Endodermal cell (in vitro differentiated cells): ENCODE measurements at places on chromosomes 3 and 15. TPM values are rescaled to one million over a fixed set of nuclear protein-coding genes. Genes with fewer than 3 reads are reported as not detected.

DNA sequence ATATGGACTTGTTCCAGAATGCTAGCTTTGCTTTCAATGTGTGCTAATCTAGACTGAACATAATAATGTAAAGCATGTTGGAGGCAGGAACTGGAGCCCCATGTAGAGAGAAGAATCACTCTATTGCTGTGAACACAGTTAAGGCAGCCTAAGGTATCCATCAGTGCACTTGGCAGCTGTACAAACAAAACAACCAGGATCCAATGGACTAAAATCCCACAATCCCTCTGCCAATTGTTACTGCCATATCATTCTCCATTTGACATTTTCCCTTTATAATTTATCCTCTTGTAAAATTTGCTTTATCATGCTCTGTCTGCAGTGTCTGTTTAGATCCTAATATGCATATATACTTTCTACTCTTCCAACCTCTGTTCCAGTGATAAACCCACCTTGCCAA lies 756.8 kb upstream of the LMCD1 start:
- no peaks in the 10 kb centered on the region for H3K36me3 ChIP-seq
- no peaks in the 10 kb centered on the region for H3K4me1 ChIP-seq
- no peaks in the 10 kb centered on the region for H3K27me3 ChIP-seq
- no peak overlapping the region for H3K27ac ChIP-seq
- no peak for DNase-seq

GRCh38 chr3:71252466-71252865 lies 331.1 kb downstream of the FOXP1 start:
- no peak overlapping the region for H3K4me3 ChIP-seq
- no peak for DNase-seq
- no peaks in the 10 kb centered on the region for H3K27me3 ChIP-seq
- H3K27ac ChIP-seq = no peak overlapping the region

DNA sequence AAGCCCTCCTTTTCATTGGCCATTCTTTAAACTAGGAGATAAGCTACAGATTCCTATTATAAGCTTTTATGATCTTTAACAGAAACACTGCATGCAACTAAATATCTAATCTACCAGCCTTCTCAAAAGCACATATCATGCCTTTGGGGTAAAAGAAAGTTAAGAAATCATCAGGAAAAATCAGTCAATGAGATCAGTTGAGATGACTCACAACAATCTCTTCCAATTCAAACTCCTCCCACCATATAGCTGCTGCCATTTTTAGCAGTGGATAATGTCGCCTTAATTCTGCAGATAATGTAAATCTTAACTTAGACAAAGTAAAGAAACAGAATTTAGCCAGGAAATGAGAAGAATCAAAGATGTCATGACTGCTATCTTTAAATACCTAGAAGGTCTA lies 135.2 kb upstream of the BCL6 start:
- H3K4me1 ChIP-seq = no peaks in the 10 kb centered on the region
- H3K4me3 ChIP-seq = no peak overlapping the region
- no peaks in the 10 kb centered on the region for H3K36me3 ChIP-seq
- H3K27ac ChIP-seq = no peak overlapping the region
- no peak for DNase-seq

DNA sequence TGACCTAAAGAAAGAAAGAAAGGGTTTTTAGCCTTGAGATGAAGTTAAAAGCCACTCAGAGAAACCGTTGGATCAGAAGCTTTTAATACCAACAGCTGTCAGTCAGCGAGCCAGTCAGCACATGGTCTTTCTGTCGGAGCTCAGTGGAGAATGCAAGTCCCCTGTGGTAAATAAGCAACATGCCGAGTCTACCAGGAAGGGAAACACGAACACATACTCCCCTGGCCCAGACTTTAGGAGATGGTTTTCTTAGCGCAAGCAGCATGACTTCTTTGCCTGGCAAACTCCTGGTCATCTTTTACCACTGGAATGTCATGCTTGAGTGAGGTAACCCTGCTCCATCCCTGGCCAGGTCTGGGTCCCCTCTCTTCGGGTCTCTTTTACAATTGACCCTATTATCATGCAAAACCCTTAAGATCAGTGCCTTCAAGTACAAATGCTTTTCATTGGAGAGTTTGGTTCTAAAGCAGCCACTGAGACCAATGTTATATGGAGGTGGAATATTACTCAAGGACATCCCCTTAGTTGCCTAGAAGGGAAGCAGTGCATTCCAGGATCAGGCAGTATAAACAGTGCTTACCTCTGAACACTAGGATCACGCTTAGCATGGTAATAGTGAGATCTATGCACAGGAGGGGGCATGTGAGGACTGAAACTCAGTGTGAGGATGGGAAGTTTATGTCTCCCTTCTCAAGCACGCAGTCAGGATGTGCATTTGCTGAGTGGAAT lies 28.2 kb downstream of the SLCO3A1 start:
- no peaks in the 10 kb centered on the region for H3K4me1 ChIP-seq
- no peak overlapping the region for H3K27ac ChIP-seq
- H3K27me3 ChIP-seq = no peaks in the 10 kb centered on the region
- no peak overlapping the region for H3K4me3 ChIP-seq
- DNase-seq = peak; percentile 54
- no peaks in the 10 kb centered on the region for H3K36me3 ChIP-seq

- H3K36me3 ChIP-seq = peaks cover 10% of the 10 kb centered on the region
- H3K4me3 ChIP-seq = no peak overlapping the region
- H3K4me1 ChIP-seq = no peaks in the 10 kb centered on the region
- peak; percentile 61 for DNase-seq
- H3K27ac ChIP-seq = no peak overlapping the region
Observed at GRCh38 chr3:101383156-101383575, 62.8 kb upstream of the IMPG2 start.

DNA sequence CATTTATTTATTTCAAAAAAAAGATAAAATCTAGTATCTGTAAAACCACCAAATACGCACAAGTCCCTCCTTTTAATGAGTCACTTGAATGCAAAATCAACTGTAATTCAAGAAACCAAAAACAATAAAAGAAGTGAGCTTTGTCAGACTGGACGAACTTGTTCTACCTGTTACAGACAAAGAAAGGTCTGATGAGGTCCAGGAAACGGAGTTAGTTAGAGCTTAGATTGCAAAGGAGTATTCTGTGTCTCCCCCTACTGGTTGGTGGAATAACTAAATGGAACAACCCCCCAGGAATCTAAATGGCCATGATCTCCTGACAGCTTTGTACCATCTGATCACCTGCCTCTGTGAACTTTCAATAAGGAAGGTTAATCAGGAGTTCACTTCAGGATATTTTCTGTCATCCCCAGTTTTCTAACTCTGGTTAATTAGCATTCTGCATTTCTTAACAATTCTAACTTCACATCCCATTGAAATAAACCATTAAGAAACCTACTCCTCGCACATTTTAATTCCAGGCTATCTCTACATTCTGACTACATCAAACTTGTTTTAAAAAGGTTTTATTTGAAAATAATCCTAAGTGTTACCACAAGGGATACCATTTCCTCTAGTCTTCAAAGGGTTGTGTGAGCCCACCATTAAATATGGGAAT lies 333.0 kb upstream of the SATB1 start:
- H3K27me3 ChIP-seq = no peaks in the 10 kb centered on the region
- no peak overlapping the region for H3K4me3 ChIP-seq
- no peaks in the 10 kb centered on the region for H3K36me3 ChIP-seq
- no peak overlapping the region for H3K27ac ChIP-seq
- H3K4me1 ChIP-seq = no peaks in the 10 kb centered on the region

- H3K36me3 ChIP-seq = no peaks in the 10 kb centered on the region
- H3K4me3 ChIP-seq = no peak overlapping the region
- H3K4me1 ChIP-seq = no peaks in the 10 kb centered on the region
- no peak overlapping the region for H3K27ac ChIP-seq
Observed at GRCh38 chr3:65877160-65877559, 161.6 kb downstream of the MAGI1 start.

DNA sequence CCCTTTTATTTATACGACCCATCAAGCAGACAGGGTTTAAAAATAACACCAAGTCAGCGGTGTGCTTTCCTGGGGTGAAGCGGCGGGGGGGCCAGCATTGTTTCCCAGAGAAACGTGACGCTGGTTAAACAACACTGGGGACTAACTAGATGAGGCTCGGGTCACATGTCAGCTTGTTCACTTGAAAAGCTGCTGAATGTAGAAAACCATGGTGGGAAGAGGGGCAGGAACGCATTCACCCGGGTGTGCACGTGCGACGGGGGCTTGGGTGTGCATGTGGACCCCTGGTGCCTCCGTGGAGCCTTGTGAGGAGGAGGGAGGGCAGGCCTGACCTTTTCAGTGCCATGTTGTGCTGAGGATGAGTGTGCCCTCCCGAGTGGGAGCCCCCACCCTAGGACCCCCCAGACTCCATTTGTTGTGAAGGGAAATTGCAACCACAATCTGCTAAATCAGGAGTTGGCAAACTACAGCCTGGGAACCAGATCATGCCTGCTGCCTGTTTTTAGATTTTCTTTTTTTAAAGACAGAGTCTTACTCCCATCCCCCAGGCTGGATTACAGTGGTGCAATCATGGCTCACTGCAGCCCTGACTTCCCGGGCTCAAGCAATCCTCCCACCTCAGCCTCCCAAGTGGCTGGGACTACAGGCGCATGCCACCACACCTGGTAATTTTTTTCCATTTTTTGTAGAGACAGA lies 70.4 kb upstream of the CMTM7 start:
- no peaks in the 10 kb centered on the region for H3K36me3 ChIP-seq
- H3K27ac ChIP-seq = peak overlapping the region; percentile 69
- peaks cover 19% of the 10 kb centered on the region for H3K4me1 ChIP-seq
- no peaks in the 10 kb centered on the region for H3K27me3 ChIP-seq
- DNase-seq = peak; percentile 88

- H3K4me1 ChIP-seq = peaks cover 2% of the 10 kb centered on the region
- no peaks in the 10 kb centered on the region for H3K36me3 ChIP-seq
- no peak for DNase-seq
Observed at GRCh38 chr15:75545064-75545463, 34.1 kb downstream of the PTPN9 start.

- H3K4me3 ChIP-seq = no peak overlapping the region
- no peaks in the 10 kb centered on the region for H3K4me1 ChIP-seq
- no peak for DNase-seq
Observed at GRCh38 chr3:127053450-127053849, 70.5 kb downstream of the PLXNA1 start.

DNA sequence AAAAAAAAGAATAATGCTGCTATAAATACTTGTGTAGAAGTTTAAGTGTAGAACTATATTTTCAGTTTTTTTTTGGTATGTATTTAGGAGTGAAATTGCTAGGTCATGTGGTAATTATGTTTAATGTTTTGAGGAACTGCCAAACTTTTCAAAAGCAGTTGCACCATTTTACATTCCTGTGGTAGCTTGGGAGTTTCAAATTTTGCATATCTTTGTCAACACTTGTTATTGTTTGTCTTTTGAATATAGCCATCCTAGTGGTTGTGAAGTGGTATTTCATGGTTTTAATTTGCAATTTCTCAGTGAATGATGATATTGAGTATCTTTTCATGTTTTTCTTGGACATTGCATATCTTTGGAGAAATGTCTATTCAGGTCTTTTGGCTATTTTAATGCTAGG lies 30.4 kb downstream of the SKIL start:
- no peak overlapping the region for H3K4me3 ChIP-seq
- no peak overlapping the region for H3K27ac ChIP-seq
- no peaks in the 10 kb centered on the region for H3K27me3 ChIP-seq
- no peaks in the 10 kb centered on the region for H3K4me1 ChIP-seq

- peak; percentile 94 for DNase-seq
- H3K4me3 ChIP-seq = peak within 1 kb of the TSS; percentile 94
- peak within 1 kb of the TSS; percentile 83 for H3K27ac ChIP-seq
Observed at GRCh38 chr15:34337557-34338306, at the start of gene SLC12A6. TSS of gene SLC12A6 (minus strand) at chr15:34337781. CDS start at chr15:34336680, 1,101 bp downstream.

- peak; percentile 33 for DNase-seq
- no peak overlapping the region for H3K4me3 ChIP-seq
- peaks cover 6% of the 10 kb centered on the region for H3K4me1 ChIP-seq
Observed at GRCh38 chr15:80580106-80580505, 115.0 kb upstream of the ABHD17C start.

- H3K27me3 ChIP-seq = no peaks in the 10 kb centered on the region
- H3K36me3 ChIP-seq = no peaks in the 10 kb centered on the region
- no peak overlapping the region for H3K27ac ChIP-seq
Observed at GRCh38 chr3:111858642-111859041, 423 bp upstream of the PHLDB2 start.

GRCh38 chr15:74958320-74958907 lies 1.8 kb upstream of the RPP25 start:
- no peak overlapping the region for H3K27ac ChIP-seq
- H3K4me1 ChIP-seq = peaks cover 12% of the 10 kb centered on the region
- peak overlapping the region; percentile 81 for H3K4me3 ChIP-seq
- H3K36me3 ChIP-seq = no peaks in the 10 kb centered on the region
- peak; percentile 83 for DNase-seq

- H3K27ac ChIP-seq = no peak overlapping the region
- H3K4me3 ChIP-seq = no peak overlapping the region
- H3K36me3 ChIP-seq = no peaks in the 10 kb centered on the region
- DNase-seq = no peak
Observed at GRCh38 chr3:149366941-149367840, 10.3 kb downstream of the TM4SF1 start.

- H3K4me1 ChIP-seq = peaks cover 13% of the 10 kb centered on the region
- no peak overlapping the region for H3K27ac ChIP-seq
- peak; percentile 80 for DNase-seq
- H3K27me3 ChIP-seq = peaks cover 76% of the 10 kb centered on the region
- H3K36me3 ChIP-seq = no peaks in the 10 kb centered on the region
Observed at GRCh38 chr3:158106766-158107471, 699 bp upstream of the SHOX2 start.

- H3K4me1 ChIP-seq = peaks cover 10% of the 10 kb centered on the region
- H3K27ac ChIP-seq = no peak overlapping the region
- H3K27me3 ChIP-seq = no peaks in the 10 kb centered on the region
- no peak for DNase-seq
- no peak overlapping the region for H3K4me3 ChIP-seq
Observed at GRCh38 chr3:195709676-195710085, 11.1 kb upstream of the MUC20 start.

DNA sequence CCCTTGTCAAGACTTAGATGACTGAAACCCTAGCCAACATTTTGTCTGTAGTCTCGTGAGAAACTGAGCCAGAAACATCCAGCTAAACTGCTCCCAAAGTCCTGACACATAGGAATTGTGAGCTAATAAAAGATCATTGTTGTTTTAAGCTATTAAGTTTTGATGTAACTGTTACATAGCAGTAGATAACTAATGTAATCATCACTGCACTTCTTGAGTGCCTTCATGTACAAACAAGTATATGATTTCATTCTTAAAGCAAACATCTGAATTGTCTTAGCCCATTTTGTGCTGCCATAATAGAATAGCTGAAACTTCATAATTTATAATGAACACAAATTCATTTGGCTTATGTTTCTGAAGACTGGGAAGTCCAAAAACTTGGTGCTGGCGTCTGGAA lies 87.3 kb downstream of the NSUN3 start:
- no peak for DNase-seq
- no peak overlapping the region for H3K27ac ChIP-seq
- no peaks in the 10 kb centered on the region for H3K4me1 ChIP-seq
- no peaks in the 10 kb centered on the region for H3K36me3 ChIP-seq

- DNase-seq = no peak
- H3K4me3 ChIP-seq = no peak overlapping the region
- H3K4me1 ChIP-seq = no peaks in the 10 kb centered on the region
- H3K27me3 ChIP-seq = no peaks in the 10 kb centered on the region
Observed at GRCh38 chr15:33008284-33008995, 186.1 kb downstream of the FMN1 start.

KCNAB1 gene
- 0.59 and 0.81 TPM in 2 replicates for total RNA-seq

ZNF660 gene
- total RNA-seq = 9.2 to 18.1 TPM (median 14.8 TPM) in 3 replicates

DPPA4 gene
- total RNA-seq = 117 to 154 TPM (median 132 TPM) in 3 replicates

CLDN18 gene
- total RNA-seq = 0.13 and 0.20 TPM in 2 replicates

ZNF860 gene
- 1.8 and 2.5 TPM in 2 replicates for total RNA-seq

ARL6IP5 gene
- total RNA-seq = 28.7 to 33.7 TPM (median 30.4 TPM) in 3 replicates

TM4SF4 gene
- not detected in 3 replicates for total RNA-seq

TRNT1 gene
- 14.1 to 31.8 TPM (median 29.3 TPM) in 3 replicates for total RNA-seq
